ENCODE measurements at places on chromosomes 5 and 9. TPM values are rescaled to one million over a fixed set of nuclear protein-coding genes. Genes with fewer than 3 reads are reported as not detected.

- no peak overlapping the region for H3K27ac ChIP-seq
- no peak overlapping the region for H3K4me3 ChIP-seq
- H3K27me3 ChIP-seq: no peaks in the 10 kb centered on the region
- DNase-seq: no peak
- no peaks in the 10 kb centered on the region for H3K36me3 ChIP-seq
These were observed 49.1 kb downstream of the ADCY2 start for GRCh38 chr5:7445068-7445467.

ANKRD18A gene
- total RNA-seq: 1.4 TPM

DNA sequence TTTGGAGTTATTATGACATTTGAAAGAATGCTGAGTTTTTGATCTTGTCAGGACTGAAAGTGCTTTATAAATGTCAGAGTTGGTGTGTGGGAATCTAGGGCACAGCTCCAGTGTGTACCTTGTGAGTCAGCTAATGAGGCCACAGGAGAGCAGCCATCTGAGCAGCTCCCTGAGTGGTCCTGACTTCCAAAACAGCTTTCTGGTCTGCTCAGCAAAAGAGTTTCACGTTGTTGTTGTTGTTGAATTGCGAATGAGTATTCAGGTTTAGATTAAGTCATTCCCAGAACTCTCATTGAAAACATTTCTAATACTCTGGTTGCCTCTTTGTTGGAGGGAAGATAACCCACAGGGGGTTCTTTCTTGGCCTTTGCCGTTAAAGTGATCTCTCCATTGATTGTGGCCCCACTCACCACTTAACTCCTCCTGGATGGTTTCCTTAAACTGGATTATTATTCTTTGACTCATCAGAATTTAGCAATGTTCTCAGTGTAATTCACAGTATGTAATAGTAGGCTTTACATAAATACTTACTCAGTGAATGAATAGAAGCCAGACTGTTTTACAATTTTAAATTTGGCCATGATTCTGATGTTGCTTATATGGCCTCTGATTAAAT, 125.1 kb upstream of the SGCD start:
- H3K36me3 ChIP-seq: no peaks in the 10 kb centered on the region
- no peak overlapping the region for H3K4me3 ChIP-seq
- H3K4me1 ChIP-seq: no peaks in the 10 kb centered on the region
- peak overlapping the region; percentile 40 for H3K27ac ChIP-seq
- no peaks in the 10 kb centered on the region for H3K27me3 ChIP-seq

GRCh38 chr9:136604823-136605525, 57.7 kb upstream of the EGFL7 start:
- no peak for DNase-seq
- H3K4me1 ChIP-seq: peaks cover 38% of the 10 kb centered on the region
- H3K27me3 ChIP-seq: peaks cover 3% of the 10 kb centered on the region
- no peak overlapping the region for H3K4me3 ChIP-seq
- no peaks in the 10 kb centered on the region for H3K36me3 ChIP-seq
- peak overlapping the region; percentile 23 for H3K27ac ChIP-seq

DNA sequence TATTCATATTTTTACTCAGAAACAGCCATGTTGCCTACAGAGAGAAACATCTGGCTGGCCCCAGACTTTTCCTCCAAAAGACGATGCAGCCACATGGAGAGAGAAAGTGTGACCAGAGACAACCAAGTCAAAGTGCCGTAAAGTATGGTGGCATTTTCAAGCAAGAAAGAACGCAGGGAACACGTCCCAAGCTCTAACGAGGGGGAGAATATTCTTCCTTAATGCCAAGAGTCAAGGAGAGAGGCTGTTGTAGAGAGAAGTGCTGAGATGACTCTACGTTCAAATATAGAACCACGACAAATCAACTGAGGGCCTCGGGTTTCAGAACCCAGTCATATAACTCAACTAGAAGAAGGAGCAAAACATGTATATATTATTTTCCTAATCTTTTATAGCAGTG, 55.9 kb downstream of the FNBP1 start:
- peaks cover 23% of the 10 kb centered on the region for H3K4me1 ChIP-seq
- no peaks in the 10 kb centered on the region for H3K27me3 ChIP-seq
- no peak for DNase-seq
- no peak overlapping the region for H3K4me3 ChIP-seq
- H3K36me3 ChIP-seq: no peaks in the 10 kb centered on the region

PRSS3 gene
- not detected for total RNA-seq

SLCO6A1 gene
- not detected for total RNA-seq

IFNA2 gene
- total RNA-seq: not detected

- DNase-seq: no peak
- H3K27me3 ChIP-seq: no peaks in the 10 kb centered on the region
- peaks cover 10% of the 10 kb centered on the region for H3K36me3 ChIP-seq
- no peaks in the 10 kb centered on the region for H3K4me1 ChIP-seq
These were observed 1.6 kb upstream of the ZFP62 start for GRCh38 chr5:180862645-180863044.

- no peak for DNase-seq
- no peak overlapping the region for H3K27ac ChIP-seq
- no peaks in the 10 kb centered on the region for H3K4me1 ChIP-seq
- no peak overlapping the region for H3K4me3 ChIP-seq
- no peaks in the 10 kb centered on the region for H3K36me3 ChIP-seq
These were observed 1163.8 kb downstream of the TAF11L14 start for GRCh38 chr5:18798058-18798457.

DNA sequence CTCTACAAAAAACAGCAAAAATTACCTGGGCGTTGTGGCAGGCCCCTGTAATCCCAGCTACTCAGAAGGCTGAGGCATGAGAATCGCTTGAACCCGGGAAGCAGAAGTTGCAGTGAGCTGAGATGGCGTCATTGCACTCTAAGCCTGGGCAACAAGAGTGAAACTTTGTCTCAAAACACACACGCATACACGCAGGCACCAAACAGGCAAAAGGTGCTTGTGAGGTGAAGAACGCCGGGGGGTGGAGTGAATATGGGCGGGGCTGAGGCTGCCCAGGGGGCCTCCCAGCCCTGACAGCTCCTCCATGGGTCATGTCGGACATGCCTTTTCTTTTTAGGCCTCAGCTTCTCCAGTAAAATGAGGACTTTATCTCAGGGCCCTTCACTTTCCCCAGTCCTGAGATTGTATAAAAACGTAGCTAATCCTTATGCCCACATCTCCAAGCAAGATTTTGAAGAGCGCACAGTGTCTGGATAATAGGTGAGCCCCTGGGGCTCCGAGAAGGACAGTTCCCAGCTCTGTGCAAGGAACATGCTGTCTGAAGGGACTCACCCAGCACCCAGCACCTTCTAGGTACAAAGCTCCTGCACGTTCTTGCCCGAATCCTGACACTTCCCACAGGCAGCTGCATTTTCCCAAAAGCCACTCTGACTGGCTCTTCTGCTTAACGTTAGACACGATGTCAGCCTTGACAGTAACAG, 168.3 kb downstream of the COL23A1 start:
- H3K36me3 ChIP-seq: no peaks in the 10 kb centered on the region
- H3K4me1 ChIP-seq: no peaks in the 10 kb centered on the region
- no peak for DNase-seq
- H3K27ac ChIP-seq: no peak overlapping the region
- no peak overlapping the region for H3K4me3 ChIP-seq

HNRNPK gene
- total RNA-seq: 404 TPM

TMEM174 gene
- total RNA-seq: not detected

DNA sequence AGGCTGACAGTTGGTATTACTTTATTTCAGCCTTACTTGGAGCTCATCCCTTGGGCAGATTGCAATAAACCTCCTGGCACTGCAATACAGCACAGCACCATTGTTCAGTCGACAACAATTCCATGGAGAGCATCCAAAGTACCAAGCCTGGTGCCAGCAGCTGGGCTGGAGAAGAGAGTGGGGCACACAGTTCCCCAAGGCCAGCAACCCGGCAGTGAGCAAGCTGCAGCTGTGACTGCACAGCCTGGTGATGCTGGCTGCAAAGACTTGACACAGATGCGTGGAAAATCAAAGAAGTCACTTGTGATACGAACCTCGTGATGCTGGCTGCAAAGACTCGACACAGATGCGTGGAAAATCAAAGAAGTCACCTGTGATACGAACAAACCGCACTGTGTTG, 125.4 kb downstream of the ATPSCKMT start:
- H3K4me3 ChIP-seq: no peak overlapping the region
- no peak overlapping the region for H3K27ac ChIP-seq
- no peaks in the 10 kb centered on the region for H3K4me1 ChIP-seq
- no peaks in the 10 kb centered on the region for H3K27me3 ChIP-seq

- H3K4me3 ChIP-seq: no peak overlapping the region
- H3K4me1 ChIP-seq: no peaks in the 10 kb centered on the region
- no peak overlapping the region for H3K27ac ChIP-seq
- DNase-seq: no peak
These were observed 32.3 kb upstream of the UBTD2 start for GRCh38 chr5:172315587-172316493.

DNA sequence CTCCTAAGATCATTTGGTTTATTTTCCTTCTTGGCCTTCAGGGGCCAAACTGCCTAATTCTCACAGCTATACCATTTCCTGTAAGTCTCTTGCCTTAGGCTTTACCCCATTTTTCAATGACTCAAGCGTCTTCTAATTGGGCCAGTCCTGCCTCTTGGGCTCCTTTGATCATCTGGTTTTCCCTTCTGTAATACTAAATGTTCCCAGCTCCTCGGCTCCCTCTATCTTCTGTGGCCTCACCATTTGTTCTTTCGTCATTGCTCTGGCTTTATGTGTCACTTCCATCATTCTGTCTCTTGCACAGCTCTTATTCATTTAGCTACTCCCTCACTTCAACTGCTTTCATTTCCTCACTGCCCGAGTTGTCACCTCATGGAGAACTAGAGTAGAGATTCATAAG, 14.5 kb upstream of the SPINK7 start:
- H3K36me3 ChIP-seq: no peaks in the 10 kb centered on the region
- DNase-seq: no peak
- no peaks in the 10 kb centered on the region for H3K27me3 ChIP-seq
- no peak overlapping the region for H3K4me3 ChIP-seq
- no peak overlapping the region for H3K27ac ChIP-seq

GRCh38 chr9:88968799-88969198, 22.5 kb upstream of the S1PR3 start:
- H3K4me1 ChIP-seq: no peaks in the 10 kb centered on the region
- H3K27ac ChIP-seq: no peak overlapping the region
- H3K4me3 ChIP-seq: no peak overlapping the region

GRCh38 chr9:73053543-73053942, 98.1 kb upstream of the ANXA1 start:
- no peak overlapping the region for H3K27ac ChIP-seq
- H3K36me3 ChIP-seq: no peaks in the 10 kb centered on the region

- H3K36me3 ChIP-seq: no peaks in the 10 kb centered on the region
- no peak for DNase-seq
- H3K27me3 ChIP-seq: no peaks in the 10 kb centered on the region
- no peak overlapping the region for H3K27ac ChIP-seq
- H3K4me1 ChIP-seq: no peaks in the 10 kb centered on the region
These were observed 10.8 kb upstream of the PLIN2 start for GRCh38 chr9:19138084-19138483.

- no peak overlapping the region for H3K4me3 ChIP-seq
- no peaks in the 10 kb centered on the region for H3K36me3 ChIP-seq
- no peak for DNase-seq
- no peaks in the 10 kb centered on the region for H3K4me1 ChIP-seq
These were observed 2.4 kb upstream of the DAB2 start for GRCh38 chr5:39427229-39427628.

LRRC19 gene
- not detected for total RNA-seq

FSTL4 gene
- total RNA-seq: not detected

IFNA14 gene
- total RNA-seq: not detected

SPINK6 gene
- not detected for total RNA-seq

DNA sequence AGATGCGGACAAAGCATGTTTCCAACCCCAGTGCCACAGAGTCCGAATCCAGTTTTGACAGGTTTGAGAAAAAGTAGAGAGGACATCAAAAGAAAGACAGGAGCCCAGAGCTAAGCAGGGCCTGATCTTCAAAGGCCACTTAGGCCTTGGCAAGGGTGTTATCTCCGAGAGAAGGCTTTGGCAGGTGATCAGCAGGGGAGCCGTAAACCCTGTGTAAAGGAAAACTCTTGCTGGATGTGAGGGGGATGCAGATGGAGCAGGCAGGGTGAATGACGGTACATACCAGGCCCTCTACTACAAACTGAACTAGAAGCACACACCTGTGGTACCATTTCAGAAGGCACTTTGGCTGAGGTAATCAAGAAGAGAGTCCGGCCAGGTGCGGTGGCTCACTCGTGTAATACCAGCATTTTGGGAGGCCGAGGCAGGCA, 1.4 kb upstream of the HNRNPH1 start:
- H3K36me3 ChIP-seq: peaks cover 26% of the 10 kb centered on the region
- no peak for DNase-seq
- no peaks in the 10 kb centered on the region for H3K27me3 ChIP-seq

DNA sequence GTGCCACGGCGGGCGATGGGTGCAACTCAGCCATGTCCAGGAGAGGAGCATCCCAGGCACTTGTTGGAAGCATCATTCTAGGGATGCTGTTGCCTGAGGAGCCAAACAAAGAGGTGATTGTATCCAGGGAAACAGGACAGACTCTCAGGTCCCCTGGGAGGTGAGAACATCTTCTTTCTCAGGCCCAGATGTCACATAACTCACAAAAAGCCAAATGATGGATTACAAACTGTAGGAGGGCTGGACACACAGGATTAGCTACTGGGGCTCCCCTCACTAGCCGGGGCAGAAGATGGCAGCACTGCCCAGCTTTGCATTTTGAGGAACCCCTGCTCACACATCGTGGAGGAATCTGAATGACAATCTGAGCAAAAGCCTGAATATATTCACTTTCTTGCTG, 64.7 kb upstream of the NFIL3 start:
- DNase-seq: no peak
- H3K27ac ChIP-seq: no peak overlapping the region
- no peaks in the 10 kb centered on the region for H3K4me1 ChIP-seq
- H3K36me3 ChIP-seq: no peaks in the 10 kb centered on the region

NDOR1 gene
- total RNA-seq: 15.9 TPM

TXNDC8 gene
- not detected for total RNA-seq

- H3K4me3 ChIP-seq: no peak overlapping the region
- H3K27me3 ChIP-seq: no peaks in the 10 kb centered on the region
- no peak for DNase-seq
- H3K27ac ChIP-seq: no peak overlapping the region
- H3K4me1 ChIP-seq: no peaks in the 10 kb centered on the region
These were observed 20.8 kb downstream of the SV2C start for GRCh38 chr5:76104027-76104426.

- H3K36me3 ChIP-seq: no peaks in the 10 kb centered on the region
- no peak overlapping the region for H3K4me3 ChIP-seq
- no peak for DNase-seq
- H3K27ac ChIP-seq: no peak overlapping the region
- no peaks in the 10 kb centered on the region for H3K27me3 ChIP-seq
- H3K4me1 ChIP-seq: no peaks in the 10 kb centered on the region
These were observed 123.4 kb upstream of the NFIL3 start for GRCh38 chr9:91547081-91547480.

FGF10 gene
- total RNA-seq: 13.8 TPM

DNA sequence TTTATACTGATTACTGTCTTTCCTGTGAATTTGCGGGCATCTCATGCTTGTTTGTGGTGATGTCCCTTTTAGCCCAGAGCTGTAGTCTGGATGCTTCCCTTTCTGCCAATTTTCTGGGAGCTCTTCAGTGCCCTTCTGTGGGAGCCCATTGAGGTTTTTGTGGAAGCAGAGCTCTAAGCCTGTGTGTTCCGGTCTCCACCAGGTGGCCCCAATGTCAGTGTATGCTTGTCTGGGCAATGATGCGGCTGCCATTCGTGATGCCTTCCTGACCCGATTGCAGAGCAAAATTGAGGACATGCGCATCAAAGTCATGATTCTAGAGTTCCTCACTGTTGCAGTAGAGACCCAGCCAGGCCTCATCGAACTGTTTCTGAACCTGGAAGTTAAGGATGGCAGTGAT, 35.1 kb downstream of the SH3GLB2 start:
- no peak overlapping the region for H3K4me3 ChIP-seq
- H3K27me3 ChIP-seq: no peaks in the 10 kb centered on the region
- H3K36me3 ChIP-seq: peaks cover 3% of the 10 kb centered on the region
- no peaks in the 10 kb centered on the region for H3K4me1 ChIP-seq
- DNase-seq: no peak
- H3K27ac ChIP-seq: no peak overlapping the region

PAPPA gene
- 6.6 TPM for total RNA-seq

All from tibial nerve (tissue), 4 donors.